ENCODE measurements at places on chromosomes 16 and 17. TPM values are rescaled to one million over a fixed set of nuclear protein-coding genes. Genes with fewer than 3 reads are reported as not detected.

DNA sequence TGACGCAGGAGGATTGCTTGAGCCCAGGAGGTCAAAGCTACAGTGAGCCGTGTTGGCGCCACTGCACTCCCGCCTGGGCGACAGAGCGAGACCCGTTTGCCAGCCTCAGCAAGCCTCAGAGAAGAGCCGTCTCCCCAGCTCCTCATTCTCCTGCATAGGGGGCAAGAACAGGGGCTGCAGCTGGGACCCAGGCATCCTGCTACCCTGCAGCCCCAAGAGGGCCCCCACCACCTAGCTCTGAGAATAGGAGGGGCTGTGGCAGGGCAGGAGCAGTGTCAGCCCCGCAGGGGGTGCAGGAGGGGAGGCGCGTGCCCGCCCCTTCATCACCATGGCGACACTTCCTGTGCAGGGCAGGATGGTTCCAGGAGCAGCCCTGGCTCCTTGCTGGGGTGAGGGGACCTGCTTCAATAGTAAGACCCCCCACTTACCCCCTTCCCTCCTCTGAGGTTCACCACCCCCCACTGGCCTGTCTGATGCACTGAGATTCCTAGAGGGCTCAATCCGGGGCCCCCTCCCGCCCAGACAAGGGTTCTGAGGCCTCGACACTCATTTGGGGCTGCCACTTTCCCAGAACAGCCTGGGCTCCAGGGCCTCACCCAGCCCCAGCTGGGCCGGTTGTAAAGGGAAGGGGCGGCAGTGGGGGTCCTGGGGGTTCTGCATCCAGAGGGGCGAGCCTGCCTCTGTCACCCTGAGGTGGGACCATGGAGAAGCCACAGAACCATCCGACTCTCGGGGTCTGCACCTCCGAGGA lies 20.2 kb downstream of the VASN start:
- H3K27ac ChIP-seq: no peak overlapping the region
- no peaks in the 10 kb centered on the region for H3K4me1 ChIP-seq
- H3K27me3 ChIP-seq: no peaks in the 10 kb centered on the region
- no peak overlapping the region for H3K4me3 ChIP-seq
- peaks cover 10% of the 10 kb centered on the region for H3K36me3 ChIP-seq

DNA sequence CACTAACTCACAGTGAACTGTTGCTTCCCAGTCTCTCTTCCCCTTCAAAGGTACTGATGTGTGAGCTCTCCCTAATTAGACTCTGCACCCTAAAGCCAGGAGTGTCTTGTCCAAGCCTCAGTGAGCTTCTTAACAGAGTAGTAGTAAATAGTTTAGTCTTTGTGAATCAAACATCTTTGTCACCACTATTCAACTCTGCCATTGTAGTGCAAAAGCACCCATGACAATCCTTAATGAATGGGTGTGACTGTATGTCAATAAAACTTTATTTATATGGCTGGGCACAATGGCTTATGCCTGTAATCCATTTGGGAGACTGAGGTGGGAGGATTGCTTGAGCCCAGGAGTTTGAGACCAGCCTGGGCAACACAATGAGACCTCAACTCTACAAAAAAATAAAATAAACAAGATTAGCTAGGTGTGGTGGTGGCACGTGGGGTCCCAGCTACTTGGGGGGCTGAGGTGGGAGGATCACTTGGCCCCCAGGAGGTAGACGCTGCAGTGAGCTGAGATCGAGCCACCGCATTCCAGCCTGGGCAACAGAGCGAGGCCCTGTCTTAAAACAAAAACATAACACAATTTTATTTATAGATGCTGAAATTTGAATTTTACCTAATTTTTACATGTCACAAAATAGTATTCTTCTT lies 45.5 kb upstream of the TNRC6A start:
- peaks cover 5% of the 10 kb centered on the region for H3K27me3 ChIP-seq
- H3K4me3 ChIP-seq: no peak overlapping the region
- no peak overlapping the region for H3K27ac ChIP-seq
- no peak for DNase-seq
- no peaks in the 10 kb centered on the region for H3K36me3 ChIP-seq

DNA sequence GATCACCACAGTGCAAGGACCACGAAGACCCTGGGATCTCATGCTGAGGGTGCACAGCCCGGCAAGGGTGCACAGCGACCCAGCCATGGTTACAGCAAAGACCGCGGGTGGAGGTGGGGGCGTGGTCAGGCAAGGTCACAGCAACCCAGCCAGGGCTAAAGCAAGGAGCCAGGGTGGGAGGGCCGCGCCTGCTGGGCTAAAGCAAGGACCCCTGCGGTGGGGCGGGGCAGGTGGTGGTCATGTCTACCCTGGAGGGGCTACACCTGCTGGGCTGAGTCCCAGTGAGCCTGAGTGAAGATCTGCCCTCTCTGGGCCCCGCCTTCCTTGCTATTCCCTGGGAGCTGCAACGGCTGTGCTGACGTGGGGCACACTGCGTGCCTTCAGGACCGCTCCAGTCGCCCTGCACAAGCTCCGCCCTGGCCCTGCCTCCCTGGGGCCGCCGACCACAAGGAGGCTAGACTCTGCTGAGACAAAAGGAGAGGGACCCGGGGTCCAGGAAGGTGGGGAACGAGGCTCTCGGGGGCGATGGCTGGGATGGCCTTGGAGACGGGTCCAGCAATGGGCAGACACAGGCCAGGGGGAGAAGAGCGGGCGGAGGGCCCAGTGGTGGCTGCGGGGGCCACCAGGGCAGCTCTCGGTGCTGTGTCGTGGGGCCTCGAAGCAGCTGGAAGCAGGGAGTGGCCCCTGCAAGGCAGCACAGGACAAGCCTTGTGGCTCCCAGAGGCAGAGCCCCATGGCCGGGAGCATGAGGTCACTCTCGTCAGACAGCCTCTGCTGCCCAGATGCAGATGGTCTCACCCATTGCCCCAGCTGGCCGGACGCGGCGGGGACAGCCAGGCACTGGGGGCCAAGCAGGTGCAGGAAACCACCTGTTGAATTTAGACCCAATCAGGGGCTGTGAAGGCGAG lies 52.8 kb downstream of the CBFA2T3 start:
- no peak overlapping the region for H3K27ac ChIP-seq
- DNase-seq: no peak
- no peak overlapping the region for H3K4me3 ChIP-seq
- peaks cover 4% of the 10 kb centered on the region for H3K4me1 ChIP-seq
- H3K36me3 ChIP-seq: no peaks in the 10 kb centered on the region
- no peaks in the 10 kb centered on the region for H3K27me3 ChIP-seq

Gene MAF
- 360 TPM for total RNA-seq

Measured in activated CD4-positive, alpha-beta memory T cell treated with anti-CD3 and anti-CD28 coated beads for 36 hours (primary cell).